ENCODE measurements at places on chromosomes 2 and 18.

GRCh38 chr18:37289423-37289822 lies 276.2 kb downstream of the CELF4 start:
- H3K36me3 ChIP-seq, result no peaks in the 10 kb centered on the region
- H3K4me3 ChIP-seq, result no peak overlapping the region
- no peak overlapping the region for H3K27ac ChIP-seq

DNA sequence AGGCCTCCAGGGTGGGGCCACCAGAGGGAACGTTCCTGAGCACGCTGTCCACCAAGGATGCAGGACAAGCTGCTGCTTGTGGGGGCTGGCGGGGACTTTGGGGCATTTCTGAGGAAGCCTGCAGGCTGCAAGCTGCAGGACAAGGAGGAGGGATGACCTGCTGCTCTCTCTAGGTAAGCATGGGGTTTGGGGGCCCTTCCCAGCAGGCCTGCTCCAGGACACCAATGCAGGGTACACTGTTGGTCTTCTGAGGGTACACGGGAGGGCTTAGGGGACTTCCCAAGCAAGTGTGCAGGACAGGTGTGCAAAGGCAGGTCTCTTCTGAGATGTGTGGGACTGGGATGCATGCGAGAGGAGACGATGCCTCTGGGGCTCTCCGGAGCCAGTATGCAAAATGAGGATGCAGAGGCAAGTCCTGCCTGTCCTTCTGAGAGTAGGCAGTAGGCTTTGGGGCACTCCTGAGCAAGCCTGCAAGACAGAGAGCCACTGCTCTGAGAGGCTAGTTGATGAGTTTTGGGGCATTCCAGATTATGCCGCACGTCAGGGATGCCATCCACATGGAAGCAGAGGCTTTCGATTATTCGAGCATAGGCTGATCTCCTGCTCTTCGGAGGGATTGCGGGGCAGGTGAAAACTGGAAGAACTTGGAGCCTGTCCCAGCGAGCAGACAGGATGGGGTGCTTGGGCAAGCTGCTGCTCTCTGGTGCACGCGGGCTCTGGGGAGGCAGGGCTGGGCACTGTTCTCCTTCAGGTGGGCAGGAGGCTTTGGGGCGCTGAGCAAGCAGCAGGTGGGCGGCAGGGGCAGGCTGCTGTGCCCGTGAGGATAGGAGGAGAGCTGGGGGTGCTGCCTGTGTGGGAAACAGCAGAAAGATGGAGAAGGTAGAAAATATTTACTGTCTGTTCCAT lies 44.6 kb downstream of the CNGA3 start:
- H3K27ac ChIP-seq, result no peak overlapping the region
- no peaks in the 10 kb centered on the region for H3K36me3 ChIP-seq
- H3K4me3 ChIP-seq, result no peak overlapping the region
- H3K27me3 ChIP-seq, result no peaks in the 10 kb centered on the region
- H3K4me1 ChIP-seq, result no peaks in the 10 kb centered on the region
- no peak for DNase-seq

GRCh38 chr18:57837917-57838548 lies 34.9 kb upstream of the ATP8B1 start:
- no peak for DNase-seq
- H3K4me3 ChIP-seq, result no peak overlapping the region
- H3K4me1 ChIP-seq, result peaks cover 3% of the 10 kb centered on the region
- no peak overlapping the region for H3K27ac ChIP-seq
- H3K36me3 ChIP-seq, result no peaks in the 10 kb centered on the region
- H3K27me3 ChIP-seq, result no peaks in the 10 kb centered on the region

DNA sequence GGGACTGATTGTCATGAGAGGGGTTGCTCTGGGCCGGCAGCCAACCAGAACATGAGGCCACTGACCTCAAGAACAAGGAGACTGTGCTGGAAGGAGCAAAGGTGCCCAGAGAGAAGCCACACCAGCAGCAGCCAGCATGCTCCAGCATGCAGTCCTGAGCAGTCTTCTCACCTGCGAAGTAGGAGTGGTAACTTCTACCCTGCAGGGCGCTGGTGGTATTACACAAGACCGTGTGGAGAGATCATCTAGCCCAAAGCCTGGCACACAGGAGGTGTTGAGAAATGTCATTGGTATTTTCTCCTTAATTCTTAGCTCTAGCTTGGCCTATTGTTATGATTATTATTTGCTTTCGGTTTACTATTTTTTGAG lies 132.7 kb downstream of the TSN start:
- H3K4me1 ChIP-seq, result no peaks in the 10 kb centered on the region

GRCh38 chr18:6414118-6414722 lies 491 bp downstream of the L3MBTL4 start:
- no peaks in the 10 kb centered on the region for H3K4me1 ChIP-seq
- no peak overlapping the region for H3K27ac ChIP-seq
- no peaks in the 10 kb centered on the region for H3K27me3 ChIP-seq
- H3K4me3 ChIP-seq, result no peak overlapping the region
- no peaks in the 10 kb centered on the region for H3K36me3 ChIP-seq
- DNase-seq, result no peak

- DNase-seq, result no peak
- H3K27ac ChIP-seq, result peak overlapping the region; percentile 48
- H3K4me1 ChIP-seq, result peaks cover 35% of the 10 kb centered on the region
These were observed 13.9 kb downstream of the ARPC2 start for GRCh38 chr2:218230882-218231281.

- H3K27me3 ChIP-seq, result no peaks in the 10 kb centered on the region
- no peak for DNase-seq
- H3K4me3 ChIP-seq, result no peak overlapping the region
- no peaks in the 10 kb centered on the region for H3K36me3 ChIP-seq
These were observed 333.9 kb downstream of the LPIN1 start for GRCh38 chr2:12080360-12080759.

DNA sequence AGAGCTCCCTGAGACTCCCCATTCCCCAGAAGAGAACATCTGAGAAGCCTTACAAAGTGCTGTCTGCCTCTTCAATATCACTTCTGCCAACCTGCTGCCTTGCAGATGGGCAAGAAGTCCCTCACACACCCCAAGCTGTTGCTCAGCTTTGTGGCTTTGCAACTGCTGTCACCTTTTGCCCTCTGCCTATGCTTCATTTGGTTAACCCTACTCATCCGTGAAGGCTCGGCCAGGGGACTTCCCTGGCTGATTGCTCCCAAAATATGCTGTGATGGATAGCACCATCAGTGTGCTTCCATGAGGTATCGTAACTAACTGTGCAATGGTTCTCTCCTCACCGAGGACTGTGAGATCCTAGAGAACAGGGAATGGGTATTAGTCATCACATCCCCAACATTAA lies 88.9 kb upstream of the CYP1B1 start:
- DNase-seq, result no peak
- no peaks in the 10 kb centered on the region for H3K4me1 ChIP-seq
- no peaks in the 10 kb centered on the region for H3K36me3 ChIP-seq
- no peak overlapping the region for H3K4me3 ChIP-seq

DNA sequence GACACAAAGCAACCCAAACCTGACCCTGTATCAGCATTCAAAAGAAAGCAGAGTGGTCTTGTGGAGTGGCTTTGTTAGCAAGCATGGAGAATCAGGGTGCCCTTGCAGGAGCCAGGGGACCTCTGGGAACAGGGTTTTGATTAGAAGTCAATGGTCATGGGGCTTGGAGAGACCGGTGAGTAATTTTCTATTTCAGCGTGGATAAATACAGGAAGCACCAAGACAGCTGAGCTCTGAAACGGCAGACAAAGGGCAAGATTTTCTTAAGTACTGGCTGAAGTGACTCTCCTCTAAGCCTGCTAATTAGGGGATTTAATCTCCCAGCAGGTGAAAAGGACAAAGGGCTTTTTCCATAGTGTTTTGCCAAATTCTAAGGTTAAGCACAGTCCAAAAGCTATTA lies 78.0 kb upstream of the GAREM1 start:
- H3K4me3 ChIP-seq, result no peak overlapping the region
- H3K27me3 ChIP-seq, result no peaks in the 10 kb centered on the region
- H3K36me3 ChIP-seq, result no peaks in the 10 kb centered on the region
- no peak overlapping the region for H3K27ac ChIP-seq
- no peaks in the 10 kb centered on the region for H3K4me1 ChIP-seq
- DNase-seq, result no peak

DNA sequence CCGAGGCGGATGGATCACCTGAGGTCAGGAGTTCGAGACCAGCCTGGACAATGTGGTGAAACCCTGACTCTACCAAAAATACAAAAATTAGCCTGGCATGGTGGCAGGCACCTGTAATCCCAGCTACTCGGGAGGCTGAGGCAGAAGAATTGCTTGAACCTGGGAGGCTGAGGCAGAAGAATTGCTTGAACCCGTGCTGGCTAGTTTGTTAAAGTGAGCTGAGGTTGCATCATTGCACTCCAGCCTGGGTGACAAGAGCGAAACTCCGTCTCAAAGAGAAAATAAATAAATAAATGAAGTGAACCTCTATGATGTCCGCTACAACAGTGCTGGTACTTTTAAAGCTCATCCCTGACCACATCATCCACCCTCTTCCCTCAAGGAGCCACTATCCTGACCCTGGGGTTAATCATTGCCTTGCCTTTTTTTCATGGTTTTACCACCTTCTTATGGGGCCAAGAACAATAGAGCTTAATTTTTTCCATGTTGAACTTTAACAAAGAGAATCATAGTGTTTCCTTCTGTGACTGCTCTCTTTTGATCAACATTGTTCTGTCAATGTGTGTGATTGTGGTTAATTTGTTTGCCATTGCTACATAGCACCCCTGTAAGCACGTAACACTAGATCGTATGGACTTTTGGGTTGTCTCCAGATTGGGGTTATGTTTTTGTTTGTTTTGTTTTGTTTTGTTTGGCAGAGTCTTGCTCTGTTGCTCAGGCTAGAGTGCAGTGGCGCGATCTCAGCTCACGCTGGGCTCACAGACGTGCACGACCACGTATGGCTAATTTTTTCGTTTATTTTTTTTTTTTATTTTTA lies 17.1 kb upstream of the ATRAID start:
- H3K27me3 ChIP-seq, result no peaks in the 10 kb centered on the region
- no peak overlapping the region for H3K4me3 ChIP-seq
- peaks cover 5% of the 10 kb centered on the region for H3K36me3 ChIP-seq
- no peaks in the 10 kb centered on the region for H3K4me1 ChIP-seq
- DNase-seq, result no peak

GRCh38 chr2:40401896-40402295 lies 50.0 kb downstream of the SLC8A1 start:
- H3K4me3 ChIP-seq, result no peak overlapping the region
- no peak overlapping the region for H3K27ac ChIP-seq
- H3K4me1 ChIP-seq, result no peaks in the 10 kb centered on the region
- no peaks in the 10 kb centered on the region for H3K27me3 ChIP-seq
- no peaks in the 10 kb centered on the region for H3K36me3 ChIP-seq
- no peak for DNase-seq

DNA sequence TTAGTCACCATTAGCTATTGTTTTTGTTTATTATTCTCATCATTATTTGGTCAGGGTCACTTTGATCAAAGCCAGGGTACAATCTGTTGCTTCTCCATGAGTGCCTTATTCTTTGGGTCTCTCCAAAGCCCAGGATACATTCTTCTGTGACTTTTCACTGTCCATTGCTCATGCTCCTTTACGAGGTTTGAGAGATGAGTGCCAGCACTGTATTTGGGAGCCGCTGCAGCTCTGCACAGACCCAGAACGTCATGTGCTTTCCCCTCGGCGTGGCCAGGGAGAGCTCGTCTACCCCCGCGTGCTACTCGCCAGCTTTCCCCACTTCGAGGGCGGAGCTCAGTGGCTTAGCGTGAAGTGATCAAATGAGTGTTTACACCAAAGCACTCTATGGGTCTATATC lies 123.7 kb downstream of the COL6A3 start:
- no peak overlapping the region for H3K27ac ChIP-seq
- H3K36me3 ChIP-seq, result no peaks in the 10 kb centered on the region
- no peak for DNase-seq
- H3K4me1 ChIP-seq, result no peaks in the 10 kb centered on the region
- peaks cover 4% of the 10 kb centered on the region for H3K27me3 ChIP-seq

- H3K27ac ChIP-seq, result no peak overlapping the region
- DNase-seq, result no peak
- H3K27me3 ChIP-seq, result no peaks in the 10 kb centered on the region
- no peak overlapping the region for H3K4me3 ChIP-seq
- no peaks in the 10 kb centered on the region for H3K36me3 ChIP-seq
- H3K4me1 ChIP-seq, result no peaks in the 10 kb centered on the region
These were observed 20.5 kb upstream of the C1D start for GRCh38 chr2:68083346-68083745.

- DNase-seq, result no peak
- H3K27ac ChIP-seq, result no peak overlapping the region
- H3K27me3 ChIP-seq, result no peaks in the 10 kb centered on the region
- no peaks in the 10 kb centered on the region for H3K36me3 ChIP-seq
These were observed 178.8 kb upstream of the HS6ST1 start for GRCh38 chr2:128497461-128497860.

- peaks cover 56% of the 10 kb centered on the region for H3K36me3 ChIP-seq
- peaks cover 75% of the 10 kb centered on the region for H3K4me1 ChIP-seq
- DNase-seq, result peak; percentile 49
- no peaks in the 10 kb centered on the region for H3K27me3 ChIP-seq
- H3K27ac ChIP-seq, result peak overlapping the region; percentile 60
These were observed 30.4 kb downstream of the CYTIP start for GRCh38 chr2:157413326-157414035.

- no peak overlapping the region for H3K27ac ChIP-seq
- DNase-seq, result no peak
- H3K4me3 ChIP-seq, result no peak overlapping the region
These were observed 507.6 kb downstream of the PID1 start for GRCh38 chr2:228763379-228763981.

- no peak for DNase-seq
- H3K27me3 ChIP-seq, result no peaks in the 10 kb centered on the region
- no peak overlapping the region for H3K27ac ChIP-seq
These were observed 65.3 kb upstream of the MAPK4 start for GRCh38 chr18:50494569-50494968.

GRCh38 chr18:13237641-13238040 lies 19.1 kb downstream of the LDLRAD4 start:
- no peaks in the 10 kb centered on the region for H3K4me1 ChIP-seq
- H3K27me3 ChIP-seq, result no peaks in the 10 kb centered on the region
- H3K4me3 ChIP-seq, result no peak overlapping the region
- DNase-seq, result no peak

DNA sequence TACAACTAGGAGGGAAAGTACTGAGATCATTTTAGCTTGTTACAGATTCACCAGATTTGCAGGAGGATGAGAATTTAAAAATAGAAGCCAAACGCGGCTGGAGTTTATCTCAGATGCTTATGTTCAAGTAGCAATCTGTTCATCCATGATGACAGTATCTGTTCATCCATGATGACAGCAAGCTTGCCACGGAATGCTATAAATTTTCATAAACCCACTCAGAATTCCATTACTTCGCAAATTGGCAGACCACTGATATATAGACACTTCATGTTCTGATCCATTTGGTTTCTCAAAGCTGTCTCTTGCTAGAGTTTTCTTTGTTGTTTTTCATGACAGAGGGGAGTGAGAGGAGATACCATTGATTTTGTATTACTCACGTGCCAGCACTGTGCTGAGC lies 84.2 kb downstream of the GAREM1 start:
- H3K27ac ChIP-seq, result no peak overlapping the region
- H3K27me3 ChIP-seq, result no peaks in the 10 kb centered on the region
- DNase-seq, result no peak
- no peaks in the 10 kb centered on the region for H3K4me1 ChIP-seq

DNA sequence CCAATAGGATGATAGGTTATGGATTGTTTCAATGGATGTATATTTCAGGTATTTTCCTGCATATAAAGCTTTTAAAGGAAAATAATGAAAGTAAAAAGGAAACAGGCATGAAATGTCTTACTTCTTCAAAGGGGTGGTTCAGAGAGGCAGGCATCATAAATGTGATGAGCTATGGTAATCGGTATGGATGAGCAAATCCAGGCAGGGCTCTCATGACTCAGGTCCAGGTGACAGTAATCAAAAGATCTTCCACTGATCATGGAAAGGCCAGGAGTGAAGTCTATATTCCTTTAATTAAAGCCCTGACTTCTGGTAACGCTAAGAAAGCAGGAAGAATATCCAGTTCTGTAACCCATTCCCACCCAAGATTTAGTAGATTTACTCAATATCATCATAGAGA lies 48.7 kb upstream of the RGPD4 start:
- no peak for DNase-seq
- H3K27ac ChIP-seq, result no peak overlapping the region
- no peaks in the 10 kb centered on the region for H3K36me3 ChIP-seq
- H3K4me1 ChIP-seq, result no peaks in the 10 kb centered on the region
- H3K4me3 ChIP-seq, result no peak overlapping the region
